Left cardiac atrium (tissue), 4 donors: ENCODE measurements at places on chromosomes 12 and 14. TPM values are rescaled to one million over a fixed set of nuclear protein-coding genes. Genes with fewer than 3 reads are reported as not detected.

APOF gene
- total RNA-seq: not detected

RFX4 gene
- not detected for total RNA-seq

RDH12 gene
- total RNA-seq: not detected

RNF212B gene
- not detected for total RNA-seq
